ENCODE measurements at places on chromosomes 2 and 18.

GRCh38 chr2:242034996-242035814 is 165.7 kb downstream of the RTP5 start:
- no peak for DNase-seq

DNA sequence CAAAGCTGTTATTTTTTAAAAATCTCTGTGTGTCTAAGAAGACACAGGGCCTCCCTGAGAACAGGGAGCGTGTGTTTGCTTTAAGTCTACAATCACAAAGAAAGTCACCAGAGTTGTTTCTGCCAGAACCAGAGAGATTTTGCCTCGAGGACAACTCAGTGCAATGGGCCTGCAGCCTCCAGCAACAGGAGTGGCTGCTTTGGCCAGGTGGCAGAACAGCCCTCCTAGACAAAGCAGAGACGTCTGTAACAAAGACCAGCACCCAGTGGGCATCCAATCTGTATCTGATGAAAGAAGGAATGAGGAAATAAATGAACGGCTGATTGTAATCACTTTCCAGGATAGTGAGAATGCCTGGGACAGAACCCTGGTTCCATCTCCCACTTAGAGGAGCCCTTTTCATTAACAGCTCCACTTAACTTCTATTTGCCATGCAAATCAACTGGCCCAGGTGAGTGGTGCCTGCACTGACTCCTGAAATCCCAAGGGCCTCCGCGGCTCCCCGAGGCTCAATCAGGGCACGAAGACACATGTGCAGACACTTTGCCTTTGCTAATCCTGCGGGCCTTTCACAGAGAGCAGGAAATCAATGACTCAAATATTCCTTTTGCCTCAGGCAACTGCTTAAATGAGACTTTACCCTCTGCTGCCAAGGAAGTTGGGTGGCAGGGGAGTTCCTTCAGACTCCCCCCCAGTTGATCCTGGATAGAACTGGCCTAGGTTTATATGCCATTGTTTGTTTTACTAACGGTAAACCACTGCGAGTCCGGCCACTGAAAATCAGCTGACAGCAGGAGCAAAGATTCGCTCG is 146.5 kb downstream of the CABLES1 start:
- no peak for DNase-seq

DNA sequence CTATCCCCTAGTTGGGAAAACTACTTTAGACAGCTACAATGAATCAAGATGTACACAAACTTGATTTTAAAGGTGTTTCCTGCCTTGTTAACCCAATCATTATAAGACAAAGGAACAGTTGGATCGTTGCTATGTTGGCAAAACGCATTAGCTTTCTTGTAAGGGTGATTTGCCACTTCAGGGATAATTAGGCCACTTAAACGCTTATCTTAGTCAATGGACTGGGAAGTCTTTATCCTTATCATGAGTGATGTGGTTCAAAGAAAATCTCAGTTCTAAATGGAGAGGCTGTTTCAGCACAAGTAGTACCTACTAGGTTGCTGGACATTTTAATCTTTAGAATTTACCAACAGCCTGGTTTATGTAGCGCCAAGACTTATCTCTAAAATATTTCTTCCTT is 406.1 kb upstream of the MEX3C start:
- no peak for DNase-seq

DNA sequence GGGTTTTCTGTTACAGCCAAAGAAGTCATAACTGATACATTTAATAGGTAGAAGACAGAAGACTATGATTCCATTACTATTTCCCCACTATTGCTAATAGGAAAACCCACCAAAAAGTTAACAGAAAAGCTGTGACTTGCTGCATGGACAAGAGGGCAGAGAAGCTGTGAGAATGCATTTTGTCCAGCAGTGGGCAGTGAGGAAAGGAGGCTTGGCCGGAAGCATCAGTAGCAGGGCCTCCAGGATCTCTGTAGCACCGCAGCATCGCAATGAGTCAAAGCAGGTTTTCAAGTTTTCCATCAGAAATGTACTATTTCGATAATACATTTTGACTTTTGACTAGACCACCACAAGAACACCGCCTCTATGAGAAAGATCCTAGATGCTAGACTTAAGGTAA is 24.9 kb downstream of the MYO5B start:
- no peak for DNase-seq

- no peak for DNase-seq
Measured at GRCh38 chr2:172329774-172330671, 97.4 kb upstream of the ITGA6 start.

DNA sequence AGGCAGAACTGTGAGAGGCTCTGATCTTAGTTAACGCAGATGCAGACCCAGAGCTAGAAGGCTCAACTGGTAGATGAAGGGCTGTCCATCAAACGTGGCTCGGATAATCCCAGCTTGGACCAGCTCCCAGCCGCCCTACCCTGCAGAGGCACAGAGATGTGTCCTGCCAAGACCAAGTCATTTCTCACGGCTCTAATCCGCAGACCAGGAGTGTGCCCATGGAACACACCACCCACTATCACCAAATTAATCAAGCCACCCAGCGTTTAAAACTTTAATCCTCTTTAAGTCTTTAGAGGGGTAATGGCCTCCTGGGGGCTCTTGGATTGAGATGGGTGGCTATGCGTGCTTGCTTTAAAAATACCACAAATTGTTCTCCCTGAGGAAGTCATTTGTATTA is 17.5 kb downstream of the LYPD1 start:
- DNase-seq = no peak

DNA sequence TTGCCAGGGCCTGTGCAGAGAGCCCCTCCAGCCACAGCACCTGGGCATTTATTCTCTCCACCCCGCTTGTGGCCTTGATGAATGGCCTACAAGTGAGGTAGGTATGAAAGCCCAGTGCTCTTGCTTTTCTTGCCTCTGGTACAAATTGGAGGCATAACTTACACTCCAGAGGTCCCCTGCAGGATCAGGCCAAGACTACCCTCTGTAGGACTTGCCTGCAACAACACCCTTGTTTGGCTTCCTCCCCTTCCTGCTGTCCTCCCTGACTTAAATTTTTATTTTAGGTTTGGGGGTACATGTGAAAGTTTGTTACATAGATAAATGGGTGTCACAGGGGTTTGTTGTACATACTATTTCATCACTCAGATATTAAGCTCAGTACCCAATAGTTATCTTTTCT is 95.7 kb downstream of the CDC42EP3 start:
- no peak for DNase-seq

- DNase-seq = no peak
Measured at GRCh38 chr2:184920451-184920965, 322.2 kb downstream of the ZNF804A start.

DNA sequence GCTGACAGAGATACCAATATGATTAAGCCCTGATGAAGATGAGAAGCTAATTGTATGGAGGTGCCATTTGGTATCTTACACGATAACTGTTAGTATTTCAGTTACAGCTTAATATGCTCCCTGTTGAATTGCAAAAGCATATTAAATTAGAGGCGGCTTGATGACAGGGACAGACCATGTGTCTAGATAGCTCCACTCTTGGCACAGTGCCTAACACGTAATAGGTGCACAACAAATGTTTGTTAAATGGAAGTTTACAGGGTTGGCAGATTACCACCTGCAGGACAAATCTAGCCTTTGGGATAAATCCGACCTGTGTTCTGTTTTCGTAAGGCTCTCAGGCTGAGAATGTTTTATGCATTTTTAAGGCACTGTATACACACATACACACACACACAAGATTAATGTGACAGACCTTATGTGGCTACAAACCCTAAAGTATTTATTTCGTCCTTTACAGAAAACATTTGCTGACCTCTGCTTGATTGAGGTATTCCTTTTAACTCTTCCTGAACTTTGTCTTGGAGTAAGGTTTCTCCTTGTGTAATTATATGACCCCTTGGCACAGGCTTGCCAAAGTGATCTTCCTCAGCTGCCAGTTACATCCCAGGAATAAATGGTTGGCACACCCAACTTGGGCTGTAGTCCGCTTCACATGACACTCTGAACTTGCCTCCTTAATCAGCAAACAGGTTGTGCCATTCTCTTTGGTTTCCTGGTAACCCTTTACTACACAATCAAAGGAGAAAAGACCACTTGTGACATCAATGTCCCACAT is 348.9 kb downstream of the HRH4 start:
- DNase-seq = no peak

DNA sequence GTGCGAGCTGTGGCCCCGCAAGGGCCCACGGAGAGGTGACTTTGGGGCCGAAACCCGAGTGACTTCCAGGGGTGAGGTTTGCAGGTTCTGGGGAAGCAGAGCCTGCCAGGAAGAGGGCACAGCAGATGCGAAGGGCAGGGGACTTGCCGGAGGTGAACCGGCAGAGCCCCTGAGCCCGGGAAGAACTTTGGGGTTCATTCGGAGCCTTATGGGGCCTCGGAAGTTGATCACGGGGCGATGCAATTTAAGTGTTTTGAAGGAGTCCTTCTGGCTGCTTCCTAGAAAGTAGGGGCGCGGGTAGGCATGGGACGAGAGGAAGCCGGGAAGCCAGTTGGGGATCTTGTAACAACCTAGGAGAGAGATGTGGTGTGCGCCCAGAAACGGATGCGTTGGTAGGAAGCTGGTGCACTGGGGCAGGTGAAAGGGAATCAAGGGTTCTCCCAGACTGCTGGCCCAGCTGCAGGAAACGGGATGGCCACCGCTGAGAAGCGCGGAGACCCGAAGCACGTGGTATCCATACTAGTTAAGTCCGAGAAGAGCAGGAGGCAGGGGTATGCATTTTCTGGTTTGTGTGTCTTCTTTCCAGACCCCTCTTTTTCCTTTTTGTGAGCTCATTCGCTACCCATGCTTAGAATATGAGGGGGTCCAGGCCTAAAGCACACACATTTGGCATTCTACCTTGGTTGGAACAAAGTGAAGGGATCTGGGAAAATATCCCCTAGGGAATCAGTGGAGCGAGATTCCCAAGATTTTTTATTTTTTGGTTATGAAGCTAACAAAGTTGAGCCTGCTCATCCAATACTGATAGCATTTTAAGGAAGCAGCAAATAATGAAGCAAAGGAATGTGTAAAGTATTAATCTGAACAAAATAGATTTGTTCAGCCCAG is 758 bp downstream of the SCLY start:
- DNase-seq = peak; percentile 36

Measured in muscle of arm (tissue), 14 donors.